NCI-H524 treated with DMSO at 0.1 percent for 48 hours (cell line): ENCODE measurements at places on chromosomes 4 and X.

DNA sequence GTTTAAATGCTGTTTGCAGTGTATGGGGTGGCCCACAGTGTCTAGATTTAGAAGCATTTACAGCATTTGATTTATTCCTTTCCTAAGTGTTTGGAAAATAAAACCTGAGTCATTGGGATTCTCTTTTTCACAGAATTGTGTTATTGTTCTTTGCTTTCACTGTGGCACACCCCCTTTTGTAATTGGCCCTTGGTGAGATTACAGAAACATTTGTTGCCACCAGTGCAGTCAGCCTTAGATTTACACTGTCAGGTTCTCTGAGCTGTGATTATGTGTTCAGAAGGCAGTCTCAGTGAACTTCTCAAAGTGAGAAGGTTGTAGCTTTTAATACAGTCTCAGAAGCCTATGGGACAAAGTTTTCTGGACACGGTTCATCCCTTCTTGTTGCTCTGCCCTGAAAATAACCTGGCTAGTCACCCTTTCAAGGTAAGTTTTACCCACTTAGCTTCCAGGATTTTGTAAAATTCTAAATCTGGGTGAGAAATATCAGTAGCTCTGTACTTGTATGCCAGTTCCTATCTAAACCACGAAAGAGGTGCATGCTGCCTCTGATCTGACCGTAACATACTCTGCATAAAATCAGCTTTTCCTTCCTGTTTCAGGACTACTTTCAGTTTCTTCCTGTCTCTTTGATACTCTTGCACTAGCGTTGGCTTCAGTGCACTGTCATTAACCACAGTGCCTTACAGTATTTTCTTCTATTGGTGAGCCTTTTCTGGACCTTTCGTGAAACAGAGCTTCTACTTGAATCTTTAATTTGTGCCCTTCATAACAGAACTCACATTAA lies 12.6 kb downstream of the RUFY3 start:
- no peak for DNase-seq

DNA sequence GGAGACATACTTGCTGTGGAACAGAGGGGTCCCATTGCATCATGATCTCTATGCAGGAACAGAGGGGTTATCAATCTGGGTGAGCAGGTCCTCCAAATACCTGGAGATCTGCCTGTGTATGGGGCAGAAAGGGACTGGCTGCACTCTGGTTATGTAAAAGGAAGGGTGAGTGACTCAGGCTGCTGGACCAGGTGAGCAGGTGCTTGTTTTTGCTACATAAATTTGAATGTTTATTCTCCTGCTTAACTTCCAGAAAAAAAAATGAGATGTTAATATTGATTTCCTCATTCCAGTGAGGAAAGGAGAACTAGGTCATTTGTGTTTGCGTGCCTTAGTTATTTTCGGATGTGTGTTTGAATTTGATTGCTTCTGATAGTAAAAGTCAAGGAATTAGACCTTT lies 225.8 kb upstream of the TRAM1L1 start:
- no peak for DNase-seq

DNA sequence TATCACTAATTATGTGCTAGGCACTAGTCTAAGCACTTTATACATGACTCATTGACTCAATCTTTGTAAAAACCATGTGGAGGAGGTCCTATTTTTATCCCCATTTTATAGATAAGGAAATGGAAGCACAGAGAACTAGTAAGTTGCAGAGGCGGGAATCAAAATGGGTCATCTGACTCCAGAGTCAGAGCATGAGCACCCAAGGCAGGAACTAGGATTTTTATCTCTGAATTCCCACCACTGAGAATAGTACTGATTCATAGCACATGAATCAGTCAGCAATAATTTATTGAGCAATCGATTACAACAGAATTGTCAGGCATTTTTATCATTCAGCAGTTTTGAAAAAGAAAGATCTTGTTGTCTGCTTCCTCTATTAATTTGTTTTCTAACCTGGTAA lies 19.3 kb downstream of the SCARB2 start:
- DNase-seq: no peak

DNA sequence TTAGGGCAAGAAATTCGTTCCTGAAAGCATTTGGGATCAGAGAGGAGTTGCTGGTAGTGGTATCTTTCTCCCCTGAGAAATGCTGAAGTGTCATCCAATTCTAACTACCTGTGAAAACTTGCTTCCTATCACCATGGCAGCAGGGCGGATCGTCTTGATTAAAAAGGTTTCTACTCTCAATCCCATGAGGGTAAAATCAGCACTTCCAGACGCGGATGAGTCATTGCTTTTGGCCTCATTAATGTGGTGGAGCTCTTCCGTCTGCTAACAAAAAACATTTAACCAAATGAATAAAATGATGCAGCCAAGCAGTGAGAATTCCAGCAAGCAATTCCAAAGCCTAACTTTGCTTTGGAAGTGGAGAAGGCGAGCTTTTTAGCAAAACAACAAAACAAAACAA lies 325.6 kb downstream of the CAMK2D start:
- no peak for DNase-seq

DNA sequence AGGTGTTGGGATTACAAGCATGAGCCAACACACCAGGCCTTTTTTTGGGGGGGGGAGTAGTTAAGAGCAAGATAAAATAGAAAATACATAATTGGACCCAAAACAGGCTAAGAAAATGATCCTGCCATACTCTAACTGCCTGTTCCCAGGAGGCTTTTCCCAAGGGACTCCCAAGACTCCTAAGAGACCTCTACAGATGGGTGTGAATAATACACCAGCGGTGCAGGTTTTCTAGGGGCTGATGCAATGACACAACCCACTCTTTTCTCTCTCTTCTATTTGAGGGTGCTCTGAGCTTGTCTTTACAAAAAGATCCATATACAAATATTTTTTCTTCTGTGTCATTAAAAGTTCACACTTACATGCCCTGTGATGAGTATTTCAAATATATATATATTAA lies 116.9 kb downstream of the RASL11B start:
- no peak for DNase-seq

DNA sequence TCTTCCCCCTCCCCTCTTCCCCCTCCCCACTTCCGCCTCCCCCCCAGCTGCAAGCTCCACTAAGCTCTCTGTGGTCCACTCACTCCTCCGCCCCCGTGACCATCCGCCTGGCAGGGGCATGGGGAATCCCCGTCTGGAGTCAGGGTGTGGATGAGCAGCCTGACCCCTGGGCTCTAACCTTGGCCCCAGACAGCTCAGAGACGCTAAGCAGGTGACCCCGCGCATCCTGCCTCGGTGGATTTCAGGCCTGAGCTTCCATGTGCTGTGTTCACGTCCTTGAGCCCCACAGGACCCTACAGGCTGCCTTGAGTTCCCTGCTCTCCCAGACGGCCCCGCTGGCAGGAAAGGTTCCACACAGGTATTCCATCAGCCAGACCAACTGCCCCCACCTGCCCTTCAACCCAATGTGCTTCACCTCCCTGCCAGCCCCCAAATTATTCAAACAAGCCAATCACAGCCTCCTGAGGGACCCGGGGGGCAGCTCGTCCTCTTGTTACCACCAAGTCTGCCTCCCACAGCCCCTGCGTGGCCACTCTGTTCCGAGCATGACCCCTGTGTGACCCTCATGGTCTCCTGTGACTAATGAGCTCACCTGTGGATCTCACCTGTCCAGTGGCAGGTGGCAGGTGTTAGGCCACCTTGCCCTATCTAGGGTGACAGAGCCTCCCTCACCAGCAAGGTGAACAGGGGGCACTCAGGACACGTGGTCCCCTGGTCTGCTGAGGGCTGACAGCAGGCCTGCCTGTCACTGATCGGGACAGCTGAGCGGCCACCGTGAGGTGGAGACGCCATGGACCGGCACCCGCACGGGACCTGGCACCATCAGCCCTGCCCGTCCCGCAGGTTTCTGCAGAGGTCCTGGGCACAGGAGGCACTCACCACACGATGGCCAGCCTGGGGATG lies 73.2 kb upstream of the MXD4 start:
- no peak for DNase-seq

GRCh38 chrX:71671938-71672337 lies 4.6 kb downstream of the LOC101059915 start:
- no peak for DNase-seq

DNA sequence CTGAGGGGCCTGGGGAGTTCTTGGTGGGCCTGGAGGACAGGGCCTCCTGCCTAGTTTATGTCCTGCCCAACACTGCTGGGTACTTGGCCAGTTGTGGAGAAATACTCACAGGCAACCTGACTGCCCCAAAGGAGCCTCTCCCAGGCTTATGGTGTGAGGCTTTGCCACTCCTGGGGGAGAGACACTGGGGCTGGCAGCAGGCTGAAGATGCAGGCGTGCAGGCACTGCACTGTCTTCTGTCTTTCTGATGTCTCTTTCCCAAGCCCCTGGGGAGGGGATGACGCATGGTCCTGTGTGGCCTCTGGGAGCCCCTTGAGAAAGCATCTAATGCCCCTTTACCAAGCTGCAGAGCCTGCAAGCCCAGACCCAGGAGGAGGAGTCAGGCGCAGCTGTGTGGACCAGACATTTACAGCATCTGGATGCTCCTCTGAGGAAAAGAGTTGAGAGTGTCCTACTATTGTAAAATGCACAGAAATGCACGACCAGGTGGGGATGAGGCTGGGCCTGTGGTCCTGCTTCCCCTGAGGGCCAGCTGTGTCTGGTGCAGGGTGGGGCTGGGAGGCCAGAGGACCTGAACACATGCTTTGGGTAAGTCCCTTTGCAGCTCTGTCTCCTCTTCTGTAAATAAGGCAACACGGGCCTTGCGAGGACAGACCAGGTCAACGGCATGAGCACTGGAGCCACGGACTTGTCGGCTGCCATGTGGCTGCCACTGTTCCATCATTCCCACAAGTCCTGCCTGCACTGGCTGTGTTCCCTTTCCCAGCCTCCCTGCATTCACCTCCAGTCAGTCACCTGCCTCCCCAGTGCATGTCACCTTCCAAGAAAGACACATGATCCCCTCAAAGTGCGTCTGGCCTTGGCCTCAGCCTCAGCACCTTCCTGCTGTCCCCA lies 8.4 kb downstream of the TMEM271 start:
- no peak for DNase-seq

DNA sequence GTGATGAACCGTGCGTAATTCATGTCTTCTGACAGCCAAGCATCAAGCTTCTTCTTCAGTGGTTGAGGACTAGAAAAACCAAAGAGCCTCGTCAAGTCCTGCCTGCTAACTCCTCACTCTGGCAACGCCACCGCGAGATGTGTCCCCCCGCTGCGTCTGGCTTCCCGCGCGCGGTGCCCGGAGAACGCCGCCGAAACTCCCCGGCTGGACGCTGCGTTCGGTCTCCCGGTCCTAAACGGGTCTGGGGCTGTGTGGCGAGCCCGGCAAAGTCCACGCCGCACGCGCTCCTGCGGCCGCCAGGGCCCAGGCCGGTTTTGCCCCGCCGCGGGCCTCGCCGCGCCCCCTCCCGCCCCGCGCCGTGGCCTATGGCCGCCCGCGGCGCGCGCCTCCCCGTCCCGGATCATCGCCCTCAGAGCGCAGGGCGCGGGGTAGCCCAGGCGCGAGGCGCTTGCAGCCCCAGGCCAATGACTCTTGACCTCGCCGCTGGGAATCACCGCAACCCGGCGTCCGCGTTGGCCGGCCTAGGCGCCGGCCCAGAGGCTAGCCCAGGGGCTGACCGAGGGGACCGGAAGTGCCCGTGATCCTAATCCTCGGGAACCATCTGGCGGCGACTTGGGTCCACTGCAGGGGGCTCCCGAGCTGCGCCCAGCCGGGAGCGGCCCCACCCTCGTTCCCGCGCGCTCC lies at the start of gene AADAT:
Gene AADAT, minus strand, starts transcription at position 289 of the 684 bp plus-strand sequence. Its CDS starts 266 bp downstream, at position 23.
- DNase-seq: peak; percentile 1

DNA sequence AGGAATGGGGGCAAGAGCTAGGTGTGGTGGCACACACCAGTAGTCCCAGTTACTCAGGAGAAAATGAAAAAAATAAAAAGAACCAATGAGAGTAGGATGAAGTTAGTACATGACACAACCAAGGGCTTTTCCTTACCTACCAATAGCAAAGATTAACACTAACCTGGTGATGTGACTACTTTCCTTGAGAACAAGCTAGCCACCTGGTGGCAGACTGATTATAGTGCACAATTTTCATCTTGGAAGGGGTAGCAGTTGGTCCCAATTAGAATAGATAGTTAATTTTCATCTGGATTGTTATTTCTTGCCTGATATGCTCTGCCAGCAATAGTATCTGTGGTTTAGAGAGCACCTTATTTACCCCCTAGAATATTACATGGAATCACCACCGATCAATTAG lies 1216.8 kb upstream of the PABPC4L start:
- no peak for DNase-seq
